Lung (tissue), 17 donors: ENCODE measurements at places on chromosomes 12 and 14.
A peak's percentile ranks its signal among the peaks of the same experiment; 100 is the strongest.

GRCh38 chr14:87139299-87139698 lies 853.7 kb downstream of the GALC start:
- no peak for DNase-seq

GRCh38 chr12:22810036-22810435 lies 185.1 kb downstream of the ETNK1 start:
- DNase-seq = peak; percentile 88

DNA sequence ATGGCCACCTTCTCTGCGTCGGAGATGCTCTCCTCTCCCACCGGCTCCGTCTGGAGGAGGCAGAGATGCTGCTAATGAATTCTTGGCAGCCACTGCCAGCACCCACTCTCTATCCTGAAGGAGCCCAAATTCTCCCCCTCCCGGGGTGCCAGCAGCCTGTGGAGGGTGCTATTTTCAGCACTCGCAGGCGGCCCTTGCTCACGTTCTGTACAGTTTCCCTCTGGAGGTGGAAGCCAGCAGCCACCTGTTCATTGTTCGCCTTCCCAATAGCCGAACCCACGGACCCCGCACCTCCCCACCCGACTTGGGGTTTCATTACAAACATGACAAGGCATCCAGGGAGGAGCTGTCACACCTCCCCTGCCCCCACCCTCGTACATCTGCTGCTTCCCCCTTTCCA lies 27.8 kb downstream of the SNRNP35 start:
- DNase-seq = no peak

DNA sequence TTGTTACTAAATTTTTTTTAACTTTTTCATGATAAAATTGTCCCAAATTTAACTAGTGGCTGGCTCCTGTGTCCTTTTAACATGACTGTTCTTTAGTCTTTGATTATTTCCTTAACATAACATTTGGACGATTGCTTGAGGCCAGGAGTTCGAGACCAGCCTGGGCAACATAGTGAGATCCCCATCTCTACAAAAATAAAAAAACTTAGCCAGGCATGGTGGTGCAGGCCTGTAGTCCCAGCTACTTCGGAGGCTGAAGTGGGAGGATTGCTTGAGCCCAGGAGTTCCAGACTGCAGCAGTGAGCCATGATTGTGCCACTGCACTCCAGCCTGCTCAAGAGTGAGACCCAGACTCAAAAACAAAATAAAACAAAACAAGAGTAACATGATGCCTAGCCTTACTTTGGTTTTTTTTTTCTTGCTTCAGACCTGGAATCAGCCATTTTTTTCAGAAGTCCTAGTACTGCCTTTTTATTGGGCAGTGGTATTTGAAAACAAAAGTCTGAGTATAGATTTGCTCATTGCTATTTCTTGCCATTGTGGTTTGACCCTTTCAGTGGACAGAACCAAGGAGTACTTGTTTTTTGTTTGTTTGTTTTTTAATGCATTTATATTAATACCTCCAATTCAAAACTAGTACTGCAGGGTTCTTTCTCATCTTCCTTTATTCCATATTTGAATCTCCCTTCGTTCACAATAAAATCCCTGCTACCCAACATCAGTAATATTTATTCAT lies 4.8 kb downstream of the TOGARAM1 start:
- no peak for DNase-seq
